ENCODE measurements at places on chromosomes 4 and X. TPM values are rescaled to one million over a fixed set of nuclear protein-coding genes. Genes with fewer than 3 reads are reported as not detected.

GRCh38 chr4:158750379-158750778 lies 18.4 kb upstream of the FNIP2 start:
- DNase-seq, result no peak

- no peak for DNase-seq
Measured at GRCh38 chr4:65383589-65384305, 286.5 kb downstream of the EPHA5 start.

DNA sequence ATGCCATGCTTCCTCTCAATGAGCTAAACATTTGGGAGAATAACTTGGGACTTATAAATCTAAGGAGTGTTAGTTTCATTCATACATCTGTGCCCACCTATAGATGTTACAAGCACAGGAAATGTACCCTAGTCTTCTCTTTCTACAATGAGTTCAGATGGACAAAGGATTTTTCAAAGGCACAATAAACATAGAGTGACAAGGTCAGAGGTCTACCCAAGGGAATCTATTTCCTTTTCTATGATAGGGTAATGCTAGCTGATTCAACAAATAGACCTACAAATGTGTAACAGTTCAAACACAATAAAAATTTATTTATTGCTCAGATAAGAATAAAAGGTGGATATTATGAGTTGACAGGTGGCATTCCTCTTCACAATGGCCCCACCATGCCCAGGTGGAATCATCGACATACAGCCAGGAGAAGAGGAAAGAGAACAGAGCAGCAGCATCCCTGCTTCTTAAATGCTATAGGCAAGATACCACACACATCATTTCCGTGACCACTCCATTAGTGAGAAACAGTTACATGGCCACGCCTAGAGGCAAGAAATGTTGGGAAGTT lies 421.8 kb downstream of the HNRNPD start:
- no peak for DNase-seq

DNA sequence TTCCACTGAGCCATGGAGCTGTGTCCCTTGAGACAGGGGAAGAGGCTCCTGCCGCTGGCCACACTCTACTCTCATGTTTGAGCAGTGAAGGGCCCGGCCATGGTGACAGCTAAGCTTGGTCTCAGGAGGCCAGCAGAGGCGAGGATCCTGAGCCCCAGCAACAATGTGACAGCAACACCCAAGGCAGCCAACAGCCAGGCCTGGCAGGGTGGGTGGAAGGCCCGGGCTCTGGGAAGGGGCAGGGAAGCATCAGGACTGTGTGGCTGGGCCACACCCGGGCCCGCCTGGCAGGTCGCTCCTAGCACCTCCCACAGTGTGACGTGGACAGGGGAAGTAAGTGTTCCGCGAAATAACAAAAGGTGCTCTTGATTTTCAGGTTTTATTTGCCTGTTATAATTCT lies 24.8 kb downstream of the L1CAM start:
- no peak for DNase-seq

DNA sequence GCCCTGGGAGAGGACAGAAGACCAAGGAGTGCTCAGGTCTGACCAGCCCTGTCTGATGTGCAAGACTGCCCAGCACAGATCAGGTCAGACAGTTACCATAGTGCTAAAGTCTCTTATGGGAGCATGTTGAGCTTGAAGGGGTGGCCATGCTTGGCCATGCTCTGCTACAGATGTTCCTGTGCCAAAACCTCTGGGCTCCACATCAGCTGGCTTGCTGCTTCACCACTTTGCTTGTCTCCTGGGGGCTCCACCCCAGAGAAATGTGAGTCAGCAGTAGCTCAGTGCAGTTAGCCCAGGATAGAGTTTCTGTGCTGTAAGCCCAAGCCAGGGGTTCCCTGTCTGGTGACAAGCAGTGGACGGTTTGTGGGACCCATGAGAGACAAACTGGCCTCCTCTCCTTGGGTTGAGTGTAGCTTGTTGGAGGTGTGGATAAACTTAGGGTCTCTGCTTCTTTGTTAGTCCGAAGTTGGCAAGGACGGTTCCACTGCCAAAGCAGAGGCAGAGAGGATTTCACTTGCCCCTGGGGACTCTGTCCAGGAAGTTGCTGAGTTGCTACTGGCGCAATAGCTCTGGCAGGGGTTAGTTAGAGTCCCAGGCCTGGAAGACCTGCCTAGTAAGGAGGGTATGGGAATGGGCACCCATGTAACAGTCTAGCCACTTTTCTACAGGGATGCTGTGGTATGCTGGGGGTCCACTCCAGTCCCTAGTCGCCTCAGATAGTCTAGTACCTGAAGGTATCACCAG lies 8.7 kb upstream of the TMSB15C start:
- DNase-seq, result peak; percentile 54

The DKK2 gene
- 4.0 TPM for total RNA-seq

The TAF7L gene
- total RNA-seq, result not detected

The PDGFC gene
- total RNA-seq, result 15.2 TPM

DNA sequence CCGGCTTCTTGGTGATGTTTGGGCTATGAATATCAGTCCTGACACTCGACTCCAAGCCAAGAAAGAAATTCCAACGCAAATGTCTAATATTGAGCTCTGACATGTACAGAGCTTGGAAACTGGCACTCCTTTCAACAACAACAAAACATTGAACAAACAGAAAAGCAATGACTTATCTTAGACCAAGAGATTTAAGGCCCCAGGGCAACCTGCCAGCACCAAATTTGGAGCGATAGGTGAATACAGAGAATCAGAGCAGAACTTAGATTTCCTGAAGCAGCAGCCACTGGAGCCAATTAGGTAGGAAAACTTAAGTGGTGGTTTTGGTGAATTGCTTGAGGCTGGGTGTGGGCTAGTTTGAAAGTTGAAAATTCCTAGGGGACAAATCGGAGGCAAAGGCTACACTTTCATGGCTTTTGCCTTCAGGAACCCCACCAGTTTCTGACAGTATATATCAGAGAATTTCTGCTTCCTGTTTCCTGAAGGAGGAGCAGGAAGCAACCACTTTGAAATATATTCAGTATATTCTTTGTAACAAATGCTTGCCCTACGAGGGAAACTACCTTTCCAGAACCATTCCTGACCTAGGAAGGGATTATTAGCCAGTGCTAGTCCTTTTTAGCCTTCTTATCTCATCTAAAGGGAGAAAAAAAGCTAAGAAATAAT lies 10.1 kb upstream of the FMR1 start:
- no peak for DNase-seq

DNA sequence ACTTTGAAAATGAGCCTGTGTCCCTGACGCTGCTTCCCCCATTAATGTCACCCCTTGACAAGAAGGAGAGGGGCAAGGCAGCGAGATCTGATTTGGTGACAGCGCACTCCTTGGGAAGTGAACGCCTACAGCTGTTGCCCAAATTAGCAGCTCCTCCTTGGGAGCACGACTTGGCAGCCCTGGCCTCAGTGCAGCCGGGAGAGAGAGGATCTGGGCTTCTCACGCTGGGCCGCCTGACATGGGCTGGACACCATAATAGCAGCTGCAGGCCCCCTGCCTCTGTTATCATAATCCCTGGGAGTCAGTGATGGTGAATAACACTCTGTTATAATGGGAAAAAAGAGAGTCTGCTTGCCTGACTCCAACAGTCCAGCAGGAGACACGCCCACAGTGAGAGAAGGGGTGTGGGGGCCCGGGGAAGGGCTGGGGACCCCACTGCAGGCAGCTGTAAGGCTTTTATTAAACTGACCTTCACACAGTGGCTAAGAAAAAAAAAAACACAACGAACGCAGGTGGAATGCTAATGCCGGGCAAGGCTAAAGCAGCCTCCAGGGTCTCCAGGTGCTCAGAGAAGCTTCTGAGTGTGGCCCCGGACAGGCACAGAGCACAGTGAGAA lies 73.3 kb downstream of the PSAPL1 start:
- DNase-seq, result peak; percentile 53

DNA sequence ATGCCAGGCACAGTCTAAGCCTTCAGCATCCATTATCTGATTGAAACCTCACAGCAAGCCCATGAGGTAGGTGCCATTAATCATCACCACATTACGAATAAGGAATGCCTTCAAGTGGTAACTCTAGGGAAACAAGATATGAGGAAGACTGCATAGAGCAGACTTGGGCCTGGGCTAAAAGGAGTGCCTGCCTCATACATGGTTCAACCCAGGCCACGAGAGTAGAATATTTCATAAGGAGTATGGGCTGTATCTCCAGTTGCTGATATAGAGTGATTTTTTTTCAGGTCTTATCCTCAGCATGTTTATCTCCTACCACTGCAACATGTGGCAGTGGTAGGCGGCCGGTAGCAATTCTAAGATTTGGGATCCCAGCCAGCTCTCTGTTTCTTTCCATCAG lies 51.7 kb downstream of the ATP11C start:
- no peak for DNase-seq

DNA sequence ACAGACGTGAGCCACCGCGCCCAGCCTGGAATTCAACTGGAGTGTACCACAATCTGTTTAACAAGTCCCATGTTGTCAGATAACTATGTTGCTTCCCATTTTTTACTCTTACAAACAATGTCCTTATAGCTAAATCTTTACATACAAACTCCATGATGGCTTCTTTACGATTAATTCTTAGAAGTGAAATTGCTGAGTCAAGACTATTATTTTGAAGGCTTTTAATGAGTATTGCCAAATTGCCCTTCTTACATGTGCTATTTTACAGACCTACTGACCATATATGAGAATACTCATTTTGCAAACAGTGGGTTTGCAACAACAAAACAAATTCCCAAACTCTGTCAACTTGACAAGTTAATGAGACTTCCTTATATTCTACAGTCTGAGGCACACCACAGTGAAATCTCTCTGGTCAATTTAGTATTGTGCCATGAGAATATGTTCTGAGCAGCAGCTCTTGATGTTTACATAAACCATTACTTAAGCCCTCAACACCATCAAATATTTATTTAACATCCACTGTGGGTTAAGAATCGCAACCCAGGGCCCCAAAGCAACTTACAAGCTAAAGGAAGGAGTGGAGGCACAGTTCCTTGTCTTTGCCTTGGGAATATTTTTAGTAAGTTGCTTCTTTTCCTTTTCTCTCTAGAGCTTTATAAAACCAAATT lies 128.5 kb downstream of the SPRY1 start:
- DNase-seq, result no peak

The BGN gene
- 204 TPM for total RNA-seq

The TASL gene
- 0.50 TPM for total RNA-seq

GRCh38 chr4:152535360-152535902 lies 461 bp downstream of the FBXW7 start:
- DNase-seq, result peak; percentile 77

GRCh38 chr4:98556451-98556850 lies 102.0 kb downstream of the TSPAN5 start:
- DNase-seq, result no peak

The GABRE gene
- total RNA-seq, result 11.9 TPM

GRCh38 chr4:153832720-153833287 lies 43.9 kb upstream of the SFRP2 start:
- no peak for DNase-seq

The TXK gene
- total RNA-seq, result 1.8 TPM

The RIPPLY1 gene
- total RNA-seq, result not detected

- DNase-seq, result peak; percentile 61
Measured at GRCh38 chrX:40474205-40474626, 106.6 kb upstream of the ATP6AP2 start.

The PWWP3B gene
- total RNA-seq, result 5.3 TPM

DNA sequence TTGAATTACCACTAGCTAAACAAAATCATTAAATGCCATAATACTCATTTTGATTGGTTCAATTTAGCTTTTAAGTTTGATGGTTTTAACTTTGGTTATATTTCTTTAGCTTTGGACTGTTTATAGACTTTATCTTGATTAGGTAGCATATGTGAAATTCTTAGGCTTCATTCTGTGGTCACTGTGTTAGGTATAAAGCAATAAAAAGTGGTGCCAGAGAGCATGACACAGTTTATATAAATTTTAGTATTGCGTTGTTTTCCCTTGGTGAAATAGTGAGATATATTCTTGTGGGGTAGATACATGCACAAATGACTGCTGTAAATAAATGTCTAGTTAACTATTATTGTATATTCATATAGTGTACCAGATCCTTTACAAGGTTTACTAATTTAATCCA lies 474.2 kb upstream of the GRID2 start:
- DNase-seq, result no peak

DNA sequence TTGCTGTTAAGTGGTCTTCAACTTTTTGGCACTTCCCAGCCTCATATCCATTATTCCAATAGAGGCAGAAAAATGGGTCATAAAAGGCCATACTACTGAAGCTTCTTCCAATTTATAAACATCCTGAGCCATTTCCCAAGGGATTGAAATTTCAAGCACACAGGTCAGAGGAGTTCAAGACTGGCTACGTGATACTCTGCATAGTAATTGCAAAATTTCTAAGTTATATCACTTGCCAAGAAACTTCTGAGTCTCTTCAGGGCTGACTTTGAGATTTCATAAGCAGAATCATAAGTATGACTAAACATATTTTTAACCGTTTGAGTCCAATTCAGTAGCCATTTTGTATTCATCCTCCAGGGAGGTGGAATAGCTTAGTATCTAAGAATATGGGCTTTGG lies 75.6 kb upstream of the RXFP1 start:
- DNase-seq, result no peak

The MAOB gene
- total RNA-seq, result 93.6 TPM

GRCh38 chr4:4818415-4819212 lies 40.9 kb upstream of the MSX1 start:
- DNase-seq, result no peak

The TIGD4 gene
- total RNA-seq, result 0.37 TPM

- no peak for DNase-seq
Measured at GRCh38 chrX:101745046-101745445, 85.4 kb upstream of the ARMCX2 start.

The PLAC1 gene
- total RNA-seq, result not detected

- peak; percentile 31 for DNase-seq
Measured at GRCh38 chr4:100517864-100518341, at the start of gene EMCN. EMCN (minus strand) TSS chr4:100518022; CDS start chr4:100517914, 108 bp downstream.

- DNase-seq, result no peak
Measured at GRCh38 chrX:125622899-125623298, 303.2 kb downstream of the TEX13C start.

The SLBP gene
- total RNA-seq, result 16.1 TPM

The ZCCHC12 gene
- total RNA-seq, result not detected

- DNase-seq, result no peak
Measured at GRCh38 chrX:23185951-23186350, 148.7 kb upstream of the PTCHD1 start.

Measured in right cardiac atrium (tissue), 5 donors.